Fibroblast of upper back skin (primary cell): ENCODE measurements at places on chromosomes 4 and X.

- DNase-seq: no peak
Observed at GRCh38 chr4:98556451-98556850, 102.0 kb downstream of the TSPAN5 start.

DNA sequence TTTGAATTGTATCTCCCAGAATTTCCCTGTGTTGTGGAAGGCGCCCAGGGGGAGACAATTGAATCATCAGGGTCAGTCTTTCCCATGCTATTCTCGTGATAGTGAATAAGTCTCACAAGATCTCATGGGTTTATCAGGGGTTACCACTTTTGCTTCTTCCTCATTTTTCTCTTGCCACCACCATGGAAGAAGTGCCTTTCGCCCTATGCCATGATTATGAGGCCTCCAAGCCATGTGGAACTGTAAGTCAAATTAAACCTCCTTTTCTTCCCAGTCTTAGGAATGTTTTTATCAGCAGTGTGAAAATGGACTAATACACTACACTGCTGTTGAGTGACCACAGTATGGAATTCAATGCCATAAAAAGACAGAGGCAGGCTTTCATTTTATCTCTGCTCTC, 12.2 kb downstream of the CENPC start:
- DNase-seq: no peak

DNA sequence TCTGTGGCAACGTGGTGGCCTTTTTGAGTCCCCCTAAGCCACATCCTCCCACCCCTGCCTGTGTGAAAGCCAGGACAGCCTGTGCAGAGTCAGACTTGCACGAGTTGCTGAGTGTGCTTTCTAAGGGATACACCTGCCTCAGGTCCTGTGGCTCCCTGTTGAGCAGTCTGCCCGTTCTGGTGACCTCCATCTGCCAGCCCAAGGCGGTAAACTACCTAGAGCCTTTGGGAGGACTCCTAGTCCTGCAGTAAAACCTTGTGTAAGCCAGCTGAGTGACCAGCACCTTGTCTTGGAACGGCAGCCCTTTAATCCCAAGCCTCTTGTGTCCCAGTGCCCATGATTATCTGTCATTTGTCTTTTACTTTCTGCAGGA, 69.3 kb downstream of the NBDY start:
- DNase-seq: no peak

- no peak for DNase-seq
Observed at GRCh38 chrX:2801223-2801622, 27.5 kb upstream of the GYG2 start.

DNA sequence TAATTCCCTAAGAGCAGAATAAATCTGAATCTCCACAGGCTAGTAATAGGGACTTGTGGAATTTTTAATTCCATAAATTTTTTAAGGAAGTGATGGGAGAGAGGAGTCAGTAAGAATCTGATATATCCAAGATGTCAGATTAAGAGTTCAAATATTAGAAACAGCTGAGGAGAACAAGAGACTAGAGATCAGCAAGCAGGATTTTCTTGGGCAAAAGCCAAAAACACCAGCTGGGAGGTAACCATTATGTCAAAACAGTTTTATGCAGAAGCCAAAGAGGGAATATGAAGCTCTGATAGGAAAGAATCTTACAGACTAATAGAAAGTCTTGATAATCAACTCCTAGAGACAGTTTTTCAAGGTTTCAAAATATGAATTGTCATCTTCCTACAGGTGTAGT, 72.2 kb upstream of the RBPJ start:
- DNase-seq: peak; percentile 90

DNA sequence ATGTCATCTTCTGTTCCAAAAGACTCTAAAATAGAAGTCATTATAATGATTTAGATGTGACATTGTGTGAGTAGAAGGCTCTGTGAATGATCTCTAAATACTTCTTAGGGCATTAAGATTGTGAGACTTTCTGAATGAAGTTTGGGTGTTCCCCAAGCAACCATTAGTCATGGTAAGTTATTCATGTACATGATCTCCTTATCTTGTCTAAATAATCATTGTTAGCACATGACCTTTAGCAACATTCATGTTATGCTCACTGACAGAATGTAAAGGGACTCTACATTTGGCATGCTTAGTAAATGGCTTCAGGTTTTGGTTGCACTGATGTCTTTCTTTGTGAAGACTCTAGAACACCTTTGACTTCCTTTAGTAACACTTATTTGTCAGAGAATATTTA, 140.8 kb upstream of the AGA start:
- DNase-seq: no peak

GRCh38 chr4:139606579-139607501, 50.8 kb upstream of the SETD7 start:
- peak; percentile 81 for DNase-seq

DNA sequence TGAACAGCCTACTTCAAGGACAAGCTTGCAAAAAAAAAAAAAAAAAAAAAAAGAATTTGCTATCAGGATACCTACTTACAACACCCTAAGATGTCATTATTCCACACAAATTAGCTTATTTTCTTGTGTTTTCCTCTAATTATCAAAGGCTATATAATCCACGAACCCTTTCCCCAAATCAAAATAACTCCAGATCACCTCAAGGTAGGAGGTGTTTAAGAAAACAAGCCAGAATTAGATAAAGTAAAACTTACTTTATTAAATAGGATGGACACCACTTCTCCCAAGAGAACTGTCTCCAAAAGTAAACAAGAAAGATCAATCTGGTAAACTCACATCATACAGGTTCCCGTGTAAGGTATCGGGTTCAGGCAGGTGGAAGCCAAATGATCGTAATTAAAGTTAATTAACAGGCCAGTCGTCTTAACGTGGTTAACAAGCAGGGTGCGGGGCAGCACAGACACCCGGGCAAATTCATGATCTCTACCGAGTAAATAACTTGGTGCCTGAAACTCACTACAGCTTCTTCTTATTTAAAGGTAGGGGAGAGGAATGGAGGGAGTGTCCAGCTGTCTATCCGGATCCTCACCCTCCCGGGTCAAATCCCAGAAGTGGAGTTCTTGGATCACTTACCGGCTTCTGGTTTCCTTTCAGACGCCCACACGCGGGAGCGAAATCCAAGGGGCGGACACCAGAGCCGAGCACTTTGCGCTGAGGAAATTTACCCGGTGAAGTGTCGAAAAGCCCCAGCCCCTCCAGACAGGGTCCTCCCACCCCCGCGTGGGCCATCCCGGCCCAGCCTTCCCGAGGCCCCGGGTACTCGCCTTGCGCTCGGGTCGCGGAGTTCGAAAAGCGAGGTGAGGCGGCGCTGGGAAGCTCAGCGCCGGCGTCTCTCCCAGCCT, 708 bp downstream of the ARAP2 start:
- DNase-seq: no peak

GRCh38 chr4:81030981-81031791, 678 bp downstream of the BMP3 start:
- DNase-seq: no peak

DNA sequence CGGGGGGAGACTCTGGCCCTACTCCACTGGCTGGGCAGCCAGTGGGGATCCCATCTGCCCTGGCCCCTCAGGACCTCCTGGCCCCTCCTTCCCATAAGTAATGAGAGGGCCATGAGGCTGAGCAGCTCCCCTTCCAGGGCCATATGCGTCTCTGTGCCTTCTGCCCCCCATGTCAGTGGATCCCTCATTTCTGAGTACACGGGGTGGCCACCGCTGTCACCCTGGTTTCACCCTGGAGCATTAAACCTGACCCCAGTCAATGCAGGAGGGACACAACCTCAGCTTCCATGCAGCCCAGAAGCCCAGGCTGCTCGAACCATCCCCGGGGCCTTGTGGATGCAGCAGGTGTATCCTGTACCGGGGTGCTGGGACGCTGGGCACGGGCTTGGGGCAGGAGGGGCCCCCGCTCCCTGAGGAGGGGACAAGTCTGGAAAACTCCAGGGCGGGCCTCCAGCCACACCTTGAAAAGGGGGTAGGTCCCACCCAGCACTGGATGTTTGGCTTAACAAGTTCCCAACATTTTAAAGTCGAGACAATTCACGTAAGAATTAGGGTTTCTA, 24.2 kb downstream of the ATP5ME start:
- no peak for DNase-seq

GRCh38 chr4:42172921-42173320, 20.5 kb upstream of the BEND4 start:
- no peak for DNase-seq

- peak; percentile 75 for DNase-seq
Observed at GRCh38 chr4:107824350-107825071, at the start of gene SGMS2. Gene SGMS2 (plus strand): TSS chr4:107824932. CDS start chr4:107895554, 70,622 bp downstream.

GRCh38 chr4:4455210-4455865, 68.4 kb downstream of the NSG1 start:
- peak; percentile 21 for DNase-seq

DNA sequence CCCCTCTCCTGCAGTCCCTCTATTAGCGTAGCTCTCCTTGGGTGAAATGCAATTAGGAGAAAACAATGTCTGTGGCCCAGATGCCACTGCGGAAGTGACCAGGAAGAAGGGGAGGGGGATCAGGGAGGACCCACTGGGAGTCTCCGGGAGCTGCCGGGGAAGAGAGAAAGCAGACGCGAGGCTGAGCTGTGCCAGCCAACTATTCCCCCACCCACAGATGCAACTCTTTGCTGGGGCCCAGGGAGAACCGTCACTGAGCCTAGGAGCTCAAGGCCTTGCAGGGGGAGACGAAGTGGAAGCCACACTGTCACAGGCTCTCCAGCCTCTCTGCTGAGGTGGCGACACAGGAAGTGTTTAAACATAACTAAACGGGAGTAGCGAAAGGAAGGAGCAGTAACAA, 149.2 kb downstream of the BCOR start:
- no peak for DNase-seq

DNA sequence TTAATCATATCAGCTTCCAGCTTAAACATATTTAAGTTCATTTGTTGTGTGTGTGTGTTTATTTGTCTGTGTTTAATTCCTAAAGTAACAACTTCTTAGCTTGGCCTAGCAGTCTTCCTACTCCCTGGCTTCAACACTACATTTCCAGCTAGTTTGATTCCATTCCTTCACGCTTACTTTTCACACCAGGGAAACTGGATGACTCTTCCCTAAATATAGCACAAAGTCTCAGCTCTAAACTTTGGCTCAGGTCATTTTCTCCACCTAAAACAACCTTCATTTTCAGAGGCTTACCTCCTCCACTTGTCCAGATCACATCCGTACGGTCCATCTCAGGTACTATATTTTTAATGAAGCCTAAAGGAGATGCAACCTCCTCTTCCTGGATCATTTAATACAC, 94.4 kb downstream of the KCTD8 start:
- no peak for DNase-seq

DNA sequence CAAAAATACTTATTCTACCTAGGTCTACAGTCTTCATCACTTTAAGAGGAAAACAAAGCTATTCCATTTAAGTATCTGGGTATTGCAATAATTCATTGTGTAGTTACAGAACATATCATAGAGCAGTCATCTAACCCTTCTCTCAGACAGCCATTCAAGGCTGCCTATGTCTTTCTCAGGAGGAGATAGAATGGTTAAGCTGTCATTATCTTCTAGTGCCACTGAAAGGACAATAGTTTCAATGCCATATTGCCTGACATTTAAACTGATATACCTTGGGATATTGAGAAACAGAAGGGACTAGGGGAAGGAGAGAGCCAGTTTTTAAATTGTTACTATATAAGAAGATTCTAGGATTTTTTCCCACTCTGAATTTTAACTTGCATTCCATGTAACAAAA, 527.0 kb downstream of the GRID2 start:
- no peak for DNase-seq

GRCh38 chrX:115410731-115411428, 121.4 kb downstream of the LUZP4 start:
- no peak for DNase-seq

DNA sequence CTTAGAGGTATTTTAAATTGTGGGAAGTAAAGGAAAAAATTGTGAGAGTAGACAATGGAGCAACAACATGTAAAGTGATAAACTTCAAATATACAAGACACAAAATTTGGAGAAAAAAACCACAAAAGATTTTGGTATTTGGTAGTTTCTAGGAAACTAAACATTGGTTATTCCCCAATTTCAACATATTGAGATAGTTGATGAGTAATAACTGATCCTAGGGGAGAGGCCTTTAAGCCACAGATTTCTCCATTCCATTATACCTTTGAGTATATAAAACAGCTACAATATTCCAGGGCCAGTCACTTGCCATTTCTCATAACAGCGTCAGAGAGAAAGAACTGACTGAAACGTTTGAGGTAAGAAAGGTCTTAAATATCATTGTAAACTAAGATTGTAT, at the start of gene FDCSP:
FDCSP (plus strand) TSS at position 301 of the 400 bp plus-strand sequence. CDS start 5,071 bp downstream, outside the sequence.
- peak; percentile 4 for DNase-seq

DNA sequence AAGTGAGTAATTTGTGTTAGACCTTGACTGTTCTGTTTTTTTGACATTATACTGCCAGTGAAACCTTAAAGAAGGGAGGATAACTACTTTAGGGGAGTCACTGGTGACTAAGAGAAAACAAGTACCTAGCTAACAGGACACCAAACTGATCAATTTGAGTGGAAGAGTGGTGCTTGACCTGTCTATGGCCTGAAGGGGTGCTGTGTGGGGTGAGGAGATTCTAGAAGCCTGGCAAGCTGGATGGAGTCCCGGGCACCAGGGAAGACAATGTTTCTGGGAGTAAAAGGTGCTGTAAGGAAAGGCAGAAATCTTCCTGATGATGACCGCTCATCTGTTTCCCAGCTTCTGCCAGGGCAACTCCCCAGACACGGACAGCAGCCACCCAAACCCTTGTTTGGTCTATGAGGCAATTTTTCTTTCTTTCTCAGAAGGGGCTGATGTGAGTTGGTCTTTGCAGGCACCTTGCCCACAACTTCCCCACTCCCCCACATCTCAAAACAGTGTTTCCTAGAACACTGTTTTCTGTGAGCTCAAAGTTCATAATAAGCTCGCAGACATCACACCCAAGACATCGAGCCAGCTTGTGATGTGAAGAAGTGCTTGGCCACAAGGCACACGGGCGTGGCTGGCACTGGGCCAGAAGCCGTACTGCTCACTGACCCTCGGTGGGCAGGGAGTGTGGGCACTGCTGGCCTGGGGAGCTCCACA, 4.6 kb downstream of the TXK start:
- DNase-seq: no peak

GRCh38 chr4:124535003-124535402, 177.5 kb downstream of the ANKRD50 start:
- no peak for DNase-seq

DNA sequence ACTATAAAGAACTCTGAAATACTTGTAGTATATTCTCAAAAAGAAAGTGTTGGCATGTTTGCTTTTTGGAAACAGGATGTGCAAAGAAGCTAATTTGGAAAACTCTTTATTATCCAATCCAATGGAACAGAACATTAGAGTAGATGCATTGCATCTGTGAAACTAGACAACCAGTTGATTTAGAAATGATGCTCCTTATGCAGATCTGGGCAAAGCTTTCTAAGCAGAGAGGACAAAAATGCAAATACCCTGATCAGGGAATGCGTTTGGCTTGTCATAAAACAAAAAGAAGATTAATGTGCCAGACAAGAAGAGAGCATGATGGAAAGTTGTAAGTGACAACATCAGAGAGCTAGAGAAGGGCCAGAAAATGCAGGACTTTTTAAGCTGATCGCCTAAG, 142.3 kb downstream of the RCHY1 start:
- DNase-seq: no peak
